ENCODE measurements at places on chromosomes 2 and 18. TPM values are rescaled to one million over a fixed set of nuclear protein-coding genes. Genes with fewer than 3 reads are reported as not detected.

Gene LGALSL
- total RNA-seq = 16.4 TPM

DNA sequence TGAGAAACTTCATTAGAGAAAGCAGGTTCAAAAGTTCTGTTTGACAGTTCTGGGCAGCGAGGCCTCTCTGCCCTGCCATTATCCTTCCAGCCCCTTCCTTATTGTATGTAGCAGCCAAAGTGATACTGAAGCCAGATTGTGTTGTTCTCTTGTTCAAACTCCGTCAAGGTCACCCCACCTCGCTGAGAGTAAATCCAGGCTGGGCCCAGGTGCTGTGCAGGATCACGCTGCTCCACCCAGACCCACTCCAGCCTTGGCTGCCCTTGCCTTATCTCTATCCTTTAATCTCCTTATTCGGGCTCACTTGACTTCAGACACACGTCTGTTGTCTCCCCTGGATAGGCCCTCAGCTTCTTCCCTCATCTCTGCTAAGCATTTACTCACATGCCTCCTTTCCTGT, 196.1 kb downstream of the CPS1 start:
- no peak overlapping the region for H3K4me3 ChIP-seq
- H3K36me3 ChIP-seq = no peaks in the 10 kb centered on the region
- H3K4me1 ChIP-seq = no peaks in the 10 kb centered on the region
- H3K27me3 ChIP-seq = no peaks in the 10 kb centered on the region

- no peaks in the 10 kb centered on the region for H3K4me1 ChIP-seq
- no peaks in the 10 kb centered on the region for H3K36me3 ChIP-seq
- no peak overlapping the region for H3K27ac ChIP-seq
Observed at GRCh38 chr18:12048010-12048826, 45.4 kb upstream of the ANKRD62 start.

Gene CABLES1
- 4.4 TPM for total RNA-seq
